ENCODE measurements at places on chromosomes 7 and 10.

- no peaks in the 10 kb centered on the region for H3K4me1 ChIP-seq
- H3K27ac ChIP-seq: no peak overlapping the region
- H3K36me3 ChIP-seq: no peaks in the 10 kb centered on the region
- no peak for DNase-seq
- no peaks in the 10 kb centered on the region for H3K27me3 ChIP-seq
- no peak overlapping the region for H3K4me3 ChIP-seq
Observed at GRCh38 chr7:135102372-135102771, 45.5 kb upstream of the TMEM140 start.

DNA sequence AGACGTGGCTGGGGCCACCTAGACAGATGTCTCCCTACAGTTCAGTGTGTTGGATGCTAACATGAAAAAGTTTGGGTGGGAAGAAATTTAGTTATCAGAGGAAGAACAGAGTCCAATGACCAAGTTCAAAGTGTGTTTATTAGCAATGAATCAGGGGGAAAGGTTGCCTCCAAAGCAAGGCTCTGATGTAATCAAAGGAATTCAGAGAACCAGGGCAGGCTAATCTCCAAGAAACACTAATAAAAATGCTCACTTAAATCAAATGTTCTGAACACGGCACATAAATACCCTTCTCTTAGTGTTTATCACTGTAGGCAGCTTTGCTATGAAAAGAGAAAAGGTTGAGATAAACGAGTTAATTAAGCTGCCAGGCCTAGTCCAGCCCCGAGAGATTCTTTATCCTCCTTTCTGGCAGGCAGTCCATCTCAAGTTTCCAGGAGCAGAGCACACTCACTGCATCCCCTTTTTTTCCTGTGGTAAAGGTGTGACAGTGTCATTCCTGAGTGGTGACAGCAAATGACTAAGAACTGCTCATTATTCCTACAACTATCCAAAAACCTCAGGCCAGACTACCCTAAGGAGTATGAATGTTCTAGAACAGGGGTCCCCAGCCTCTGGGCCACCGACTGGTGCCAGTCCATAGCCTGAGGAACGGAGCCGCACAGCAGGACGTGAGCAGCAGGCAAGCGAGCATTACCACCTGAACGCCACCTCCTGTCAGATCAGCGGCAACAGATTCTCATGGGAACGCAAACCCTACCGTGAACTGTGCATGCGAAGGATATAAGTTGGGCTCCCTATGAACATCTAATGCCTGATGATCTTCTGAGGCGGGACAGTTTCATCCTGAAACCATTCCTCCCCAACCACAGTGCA is 66.9 kb upstream of the FHIP2A start:
- DNase-seq: no peak
- H3K4me1 ChIP-seq: no peaks in the 10 kb centered on the region
- no peak overlapping the region for H3K4me3 ChIP-seq
- H3K27me3 ChIP-seq: no peaks in the 10 kb centered on the region
- no peak overlapping the region for H3K27ac ChIP-seq

- H3K4me3 ChIP-seq: no peak overlapping the region
- no peaks in the 10 kb centered on the region for H3K36me3 ChIP-seq
- no peak for DNase-seq
- H3K27ac ChIP-seq: no peak overlapping the region
- no peaks in the 10 kb centered on the region for H3K4me1 ChIP-seq
Observed at GRCh38 chr10:6755781-6756460, 175.8 kb upstream of the PRKCQ start.

- no peak overlapping the region for H3K27ac ChIP-seq
- H3K36me3 ChIP-seq: no peaks in the 10 kb centered on the region
- H3K27me3 ChIP-seq: 0 out of 2 replicates have a peak, but pooled peaks cover 2% of the 10 kb centered on the region
- no peak for DNase-seq
- no peaks in the 10 kb centered on the region for H3K4me1 ChIP-seq
- no peak overlapping the region for H3K4me3 ChIP-seq
Observed at GRCh38 chr7:38674513-38674912, 43.3 kb upstream of the AMPH start.

- DNase-seq: peak; percentile 3
- peaks cover 11% of the 10 kb centered on the region for H3K4me1 ChIP-seq
- peaks cover 12% of the 10 kb centered on the region for H3K36me3 ChIP-seq
- no peaks in the 10 kb centered on the region for H3K27me3 ChIP-seq
- H3K4me3 ChIP-seq: no peak overlapping the region
Observed at GRCh38 chr10:62231371-62231770, 37.3 kb downstream of the RTKN2 start.

DNA sequence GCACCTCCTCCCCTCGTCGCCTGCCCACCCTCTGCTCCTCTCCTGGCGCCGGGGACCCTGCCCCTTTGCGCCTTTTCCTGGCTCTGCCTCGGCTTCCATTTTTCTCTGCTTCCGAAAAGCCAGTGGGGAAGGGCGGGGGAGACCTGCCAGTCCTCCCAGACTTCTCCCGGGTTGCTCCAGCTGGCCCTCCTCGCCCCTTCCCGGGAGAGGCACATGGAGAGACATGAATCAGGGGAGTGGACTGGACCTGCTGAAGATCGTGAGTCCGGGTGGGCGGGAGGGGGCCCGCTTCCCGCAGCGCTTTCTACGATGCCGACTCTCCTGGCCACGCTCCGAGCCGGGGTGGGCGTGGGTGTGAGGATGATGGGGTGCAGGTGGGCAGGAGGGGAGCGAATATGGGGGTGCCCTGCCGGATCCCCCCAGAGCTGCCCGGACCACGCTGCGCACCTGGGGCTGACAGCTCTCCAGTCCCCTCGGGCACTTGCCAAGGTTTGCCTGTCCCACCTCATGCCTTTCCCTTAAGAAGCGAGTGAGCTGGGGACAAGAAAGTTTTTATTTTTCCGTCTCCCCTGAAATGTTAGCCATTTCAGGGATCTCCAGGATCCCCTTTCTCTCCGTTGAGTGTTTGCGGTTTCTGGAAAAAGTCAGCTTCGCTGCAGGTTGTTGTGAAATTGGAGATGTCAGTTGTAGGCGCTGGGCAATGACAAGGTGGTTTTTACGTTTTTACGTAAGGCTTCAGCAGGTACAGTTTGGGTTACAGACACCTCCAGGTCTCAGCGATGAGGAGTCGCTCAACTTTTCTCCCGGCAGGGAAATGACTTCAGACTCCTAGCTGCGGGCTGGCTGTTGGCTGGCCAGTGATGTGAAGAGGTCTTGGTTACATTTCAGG is 977 bp downstream of the CACNB2 start:
- DNase-seq: no peak
- H3K27ac ChIP-seq: no peak overlapping the region
- no peaks in the 10 kb centered on the region for H3K36me3 ChIP-seq
- no peak overlapping the region for H3K4me3 ChIP-seq
- no peaks in the 10 kb centered on the region for H3K4me1 ChIP-seq

GRCh38 chr10:98967601-98968000 is 268.1 kb downstream of the HPSE2 start:
- peaks cover 13% of the 10 kb centered on the region for H3K4me1 ChIP-seq
- no peak for DNase-seq
- H3K4me3 ChIP-seq: no peak overlapping the region
- H3K27ac ChIP-seq: no peak overlapping the region
- H3K27me3 ChIP-seq: no peaks in the 10 kb centered on the region

- H3K27me3 ChIP-seq: peaks cover 3% of the 10 kb centered on the region
- no peak overlapping the region for H3K27ac ChIP-seq
- no peaks in the 10 kb centered on the region for H3K36me3 ChIP-seq
- H3K4me1 ChIP-seq: no peaks in the 10 kb centered on the region
Observed at GRCh38 chr10:75646218-75646915, 214.9 kb downstream of the LRMDA start.

DNA sequence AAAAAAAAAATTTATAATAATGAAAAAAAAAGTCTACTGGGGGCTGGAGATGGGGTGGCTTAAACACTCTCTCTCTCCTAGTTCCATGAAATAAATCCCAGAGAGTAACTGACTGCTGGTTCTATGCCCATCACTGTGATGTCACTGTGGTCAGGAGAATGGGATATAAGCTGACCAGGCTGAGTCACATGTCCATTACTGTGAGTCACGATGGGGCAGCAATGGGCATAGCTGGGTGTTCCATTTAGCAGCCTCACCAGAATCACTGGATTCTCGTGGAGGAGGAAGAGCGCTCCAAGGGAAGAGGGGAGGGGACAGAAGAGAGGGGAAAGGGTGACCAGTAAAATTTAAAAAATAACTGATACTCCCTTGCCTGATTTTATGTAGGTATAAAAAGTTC is 37.1 kb downstream of the MASTL start:
- no peak overlapping the region for H3K4me3 ChIP-seq
- H3K27ac ChIP-seq: no peak overlapping the region
- H3K36me3 ChIP-seq: peaks cover 17% of the 10 kb centered on the region
- DNase-seq: peak; percentile 66
- H3K27me3 ChIP-seq: no peaks in the 10 kb centered on the region

- H3K27me3 ChIP-seq: no peaks in the 10 kb centered on the region
- no peaks in the 10 kb centered on the region for H3K4me1 ChIP-seq
- no peaks in the 10 kb centered on the region for H3K36me3 ChIP-seq
- H3K4me3 ChIP-seq: no peak overlapping the region
Observed at GRCh38 chr7:19663816-19664462, 44.9 kb downstream of the POLR1F start.

- H3K27me3 ChIP-seq: no peaks in the 10 kb centered on the region
- no peak for DNase-seq
- H3K4me1 ChIP-seq: peaks cover 10% of the 10 kb centered on the region
- H3K36me3 ChIP-seq: no peaks in the 10 kb centered on the region
- H3K4me3 ChIP-seq: no peak overlapping the region
- H3K27ac ChIP-seq: no peak overlapping the region
Observed at GRCh38 chr10:19730907-19731217, 85.4 kb upstream of the PLXDC2 start.

- no peak for DNase-seq
- H3K27ac ChIP-seq: no peak overlapping the region
- H3K36me3 ChIP-seq: no peaks in the 10 kb centered on the region
Observed at GRCh38 chr10:58826694-58827093, 314.0 kb downstream of the BICC1 start.

GRCh38 chr10:24645784-24646183 is 77.9 kb downstream of the ARHGAP21 start:
- no peak overlapping the region for H3K4me3 ChIP-seq
- DNase-seq: peak; percentile 61
- H3K27me3 ChIP-seq: no peaks in the 10 kb centered on the region
- H3K4me1 ChIP-seq: peaks cover 13% of the 10 kb centered on the region
- H3K36me3 ChIP-seq: no peaks in the 10 kb centered on the region

DNA sequence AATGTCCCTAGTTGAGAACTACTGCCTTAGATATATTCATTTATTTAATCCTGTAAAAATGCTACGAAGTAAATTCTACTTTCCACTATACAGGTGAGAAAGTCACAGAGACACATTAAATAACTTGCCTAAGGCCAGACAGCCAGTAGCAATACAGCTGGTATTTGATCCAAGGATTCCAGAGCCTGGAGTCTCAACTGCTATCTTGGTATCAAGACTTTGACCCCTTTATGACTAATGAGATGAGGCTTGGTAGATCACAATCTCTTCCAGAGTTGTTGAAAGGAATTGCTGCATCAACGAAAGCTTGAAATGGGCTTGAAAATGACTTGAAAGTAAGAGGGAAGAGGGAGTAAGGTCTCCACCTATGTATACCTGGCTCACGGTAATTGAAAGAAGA is 83.3 kb downstream of the ORC5 start:
- no peak for DNase-seq
- H3K27me3 ChIP-seq: no peaks in the 10 kb centered on the region
- peaks cover 3% of the 10 kb centered on the region for H3K4me1 ChIP-seq

- no peaks in the 10 kb centered on the region for H3K4me1 ChIP-seq
- no peak overlapping the region for H3K4me3 ChIP-seq
- H3K27me3 ChIP-seq: no peaks in the 10 kb centered on the region
- no peaks in the 10 kb centered on the region for H3K36me3 ChIP-seq
- no peak overlapping the region for H3K27ac ChIP-seq
- no peak for DNase-seq
Observed at GRCh38 chr7:791519-791918, 40.8 kb upstream of the SUN1 start.

DNA sequence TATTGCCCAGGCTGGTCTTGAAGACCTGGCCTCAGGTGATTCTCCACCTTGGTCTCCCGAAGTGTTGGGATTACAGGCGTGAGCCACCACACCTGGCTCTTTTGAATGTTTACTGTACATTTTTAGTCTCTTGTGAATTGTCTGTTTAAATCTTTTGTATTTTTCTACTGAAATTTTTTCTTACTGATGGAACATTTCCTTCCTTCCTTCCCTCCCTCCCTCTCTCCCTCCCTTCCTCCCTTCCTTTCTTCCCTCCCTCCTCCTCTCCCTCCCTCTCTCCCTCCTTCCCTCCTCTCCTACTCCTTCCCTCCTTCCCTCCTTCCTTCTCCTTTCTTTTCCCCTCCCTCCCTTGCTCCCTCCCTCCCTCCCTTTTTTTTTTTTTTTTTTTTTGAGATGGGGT is 58.0 kb downstream of the DAGLB start:
- H3K27me3 ChIP-seq: no peaks in the 10 kb centered on the region
- no peak overlapping the region for H3K4me3 ChIP-seq
- no peak for DNase-seq
- H3K27ac ChIP-seq: no peak overlapping the region
- H3K4me1 ChIP-seq: peaks cover 16% of the 10 kb centered on the region
- peaks cover 56% of the 10 kb centered on the region for H3K36me3 ChIP-seq

GRCh38 chr10:74436523-74437170 is 285.6 kb downstream of the ADK start:
- H3K36me3 ChIP-seq: no peaks in the 10 kb centered on the region
- peaks cover 6% of the 10 kb centered on the region for H3K4me1 ChIP-seq
- H3K27me3 ChIP-seq: no peaks in the 10 kb centered on the region
- no peak for DNase-seq
- H3K4me3 ChIP-seq: no peak overlapping the region

DNA sequence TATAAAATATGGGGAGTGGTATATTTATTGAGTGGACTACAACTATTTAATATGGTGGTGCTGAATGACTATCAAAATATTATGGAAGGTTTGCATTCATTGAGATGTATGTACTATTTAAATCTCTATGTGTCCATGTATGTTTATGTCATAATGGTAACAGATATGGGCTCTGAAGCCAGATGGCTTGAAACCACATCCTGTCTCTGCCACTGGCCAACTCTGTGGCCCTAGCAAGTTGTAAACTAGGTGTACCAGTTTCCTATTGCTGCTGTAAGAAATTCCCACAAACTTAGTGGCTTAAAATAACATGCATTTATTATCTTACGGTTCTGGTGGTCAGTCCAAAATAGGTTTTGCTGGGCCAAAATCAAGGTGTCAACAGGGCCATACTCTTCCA is 198.1 kb upstream of the NFE2L3 start:
- no peaks in the 10 kb centered on the region for H3K27me3 ChIP-seq
- no peak for DNase-seq
- no peak overlapping the region for H3K4me3 ChIP-seq
- H3K36me3 ChIP-seq: no peaks in the 10 kb centered on the region
- no peak overlapping the region for H3K27ac ChIP-seq

DNA sequence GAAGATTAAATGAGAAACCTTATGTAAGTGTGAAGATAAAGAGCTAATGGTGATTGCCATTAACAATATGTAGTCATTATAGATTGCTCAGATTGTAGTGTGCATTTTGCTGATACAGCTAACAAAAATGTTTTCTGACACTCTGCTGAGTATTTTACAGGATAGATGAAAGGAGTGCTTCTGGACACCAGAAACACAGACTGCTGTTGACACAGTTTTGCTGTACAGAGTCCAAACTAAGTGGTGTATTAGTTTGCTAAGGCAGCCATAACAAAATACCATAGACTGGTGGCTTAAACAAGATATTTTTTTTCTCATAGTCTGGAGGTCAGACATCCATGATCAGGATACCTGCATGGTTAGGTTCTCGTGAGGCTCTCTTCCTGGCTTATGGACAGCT is 2.2 kb downstream of the SMC3 start:
- H3K27ac ChIP-seq: no peak overlapping the region
- H3K4me3 ChIP-seq: no peak overlapping the region
- H3K36me3 ChIP-seq: peaks cover 38% of the 10 kb centered on the region
- no peaks in the 10 kb centered on the region for H3K27me3 ChIP-seq
- no peak for DNase-seq

- no peak for DNase-seq
- no peak overlapping the region for H3K27ac ChIP-seq
- H3K27me3 ChIP-seq: no peaks in the 10 kb centered on the region
Observed at GRCh38 chr10:58823983-58824382, 311.3 kb downstream of the BICC1 start.
